ENCODE measurements at places on chromosomes 3 and 15. TPM values are rescaled to one million over a fixed set of nuclear protein-coding genes. Genes with fewer than 3 reads are reported as not detected.

GRCh38 chr3:6079561-6080179 is 781.2 kb upstream of the GRM7 start:
- no peaks in the 10 kb centered on the region for H3K4me1 ChIP-seq
- H3K36me3 ChIP-seq = no peaks in the 10 kb centered on the region
- no peaks in the 10 kb centered on the region for H3K27me3 ChIP-seq
- DNase-seq = no peak
- no peak overlapping the region for H3K4me3 ChIP-seq

DNA sequence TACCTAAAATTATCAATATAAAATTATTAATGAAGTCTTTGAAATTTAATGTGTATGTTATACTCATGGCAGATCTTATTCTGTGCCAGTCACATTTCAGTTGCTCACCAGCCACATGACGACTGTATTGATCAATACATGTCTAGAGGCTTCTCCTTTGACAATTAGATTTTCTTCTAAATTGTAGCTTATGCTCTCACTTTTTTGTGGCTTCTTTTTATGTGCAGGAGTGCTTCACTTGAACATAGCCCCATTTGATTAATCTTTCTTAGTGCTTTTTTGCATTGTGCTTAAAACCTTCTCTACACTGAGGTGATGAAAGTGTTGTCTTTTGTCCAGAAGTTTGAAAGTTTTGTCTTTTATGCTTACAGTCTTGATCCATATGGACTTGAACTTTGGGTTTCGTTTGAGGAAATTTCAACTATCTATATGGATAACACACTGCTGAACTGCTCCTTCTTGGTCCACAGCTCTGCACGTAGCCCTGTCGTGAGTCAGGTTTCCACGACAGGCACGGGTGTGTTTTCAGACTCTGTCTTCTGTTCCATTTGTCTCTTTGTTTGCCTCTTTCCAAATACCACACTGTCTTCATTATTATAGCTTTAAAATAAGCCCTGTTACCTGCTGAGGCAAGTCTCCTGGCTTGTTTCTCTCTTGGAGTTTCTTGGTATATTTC is 393.9 kb upstream of the CFAP20DC start:
- no peak overlapping the region for H3K4me3 ChIP-seq
- no peaks in the 10 kb centered on the region for H3K27me3 ChIP-seq
- no peak overlapping the region for H3K27ac ChIP-seq
- H3K4me1 ChIP-seq = no peaks in the 10 kb centered on the region

DNA sequence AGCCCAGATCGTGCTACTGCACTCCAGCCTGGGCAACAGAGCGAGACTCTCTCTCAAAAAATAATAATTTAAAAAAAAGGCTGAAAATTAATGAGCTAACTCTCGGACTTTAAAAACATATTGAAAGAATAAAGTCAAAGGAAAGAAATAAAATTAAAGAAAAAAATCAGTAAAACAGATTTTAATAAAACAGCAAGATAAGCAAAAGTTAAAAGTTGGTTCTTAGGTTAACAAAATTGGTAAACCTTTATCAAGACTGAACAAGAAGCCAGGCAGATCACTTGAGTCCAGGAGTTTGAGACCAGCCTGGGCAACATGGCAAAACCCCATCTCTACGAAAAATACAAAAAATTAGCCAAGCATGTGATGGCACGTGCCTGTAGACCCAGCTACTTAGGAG is 20.7 kb downstream of the TRPM7 start:
- no peak for DNase-seq
- H3K27ac ChIP-seq = no peak overlapping the region
- peaks cover 2% of the 10 kb centered on the region for H3K36me3 ChIP-seq
- no peaks in the 10 kb centered on the region for H3K27me3 ChIP-seq
- no peak overlapping the region for H3K4me3 ChIP-seq
- H3K4me1 ChIP-seq = no peaks in the 10 kb centered on the region

DNA sequence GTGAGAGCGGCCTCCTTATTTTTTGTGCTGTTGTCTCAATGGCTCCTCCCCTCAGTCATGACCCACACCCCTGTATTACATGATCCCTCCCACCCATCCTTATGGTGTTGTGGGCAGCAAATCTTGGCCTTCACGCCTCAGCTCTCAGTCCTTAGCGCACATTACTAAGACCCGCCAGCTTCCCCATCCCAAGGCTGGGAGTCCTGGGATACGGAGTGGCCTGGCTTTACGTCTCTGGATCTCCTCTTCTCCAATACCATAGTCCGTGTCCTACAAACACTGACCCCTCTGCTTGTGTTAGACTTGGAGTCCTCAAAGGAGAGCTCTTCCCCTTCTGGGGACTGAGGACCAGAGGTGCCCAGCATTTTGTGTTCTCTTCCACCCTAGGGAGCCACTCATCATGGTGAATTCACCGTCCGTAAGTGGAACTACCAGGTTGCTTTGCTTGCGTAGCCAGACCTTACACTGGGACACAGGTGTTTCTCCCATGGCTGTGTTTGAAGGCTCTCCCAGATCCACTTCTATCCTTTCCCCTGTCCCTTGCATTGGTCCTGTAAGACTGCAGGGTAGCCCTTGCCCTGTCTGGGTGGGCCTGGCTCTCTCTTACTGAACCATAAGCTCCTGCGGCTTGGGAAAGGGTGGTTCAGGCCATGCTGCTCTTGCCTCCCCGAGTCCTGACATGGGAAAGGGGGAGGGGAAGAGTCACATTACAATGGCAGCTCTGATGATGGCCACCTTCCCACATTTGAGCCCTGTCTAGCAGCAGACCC is 13.6 kb downstream of the GRM2 start:
- H3K36me3 ChIP-seq = no peaks in the 10 kb centered on the region
- H3K27me3 ChIP-seq = no peaks in the 10 kb centered on the region
- no peak overlapping the region for H3K4me3 ChIP-seq
- no peak overlapping the region for H3K27ac ChIP-seq
- H3K4me1 ChIP-seq = no peaks in the 10 kb centered on the region

GRCh38 chr3:64039981-64040733 is 16.9 kb upstream of the PSMD6 start:
- peaks cover 6% of the 10 kb centered on the region for H3K4me1 ChIP-seq
- no peak overlapping the region for H3K4me3 ChIP-seq
- DNase-seq = no peak
- H3K27me3 ChIP-seq = no peaks in the 10 kb centered on the region
- no peaks in the 10 kb centered on the region for H3K36me3 ChIP-seq
- H3K27ac ChIP-seq = no peak overlapping the region

- peaks cover 9% of the 10 kb centered on the region for H3K27me3 ChIP-seq
- H3K36me3 ChIP-seq = no peaks in the 10 kb centered on the region
- no peaks in the 10 kb centered on the region for H3K4me1 ChIP-seq
- H3K27ac ChIP-seq = no peak overlapping the region
Measured at GRCh38 chr3:24287755-24288450, 206.7 kb downstream of the THRB start.

GRCh38 chr3:96814651-96815567 is 515 bp downstream of the EPHA6 start:
- no peak overlapping the region for H3K4me3 ChIP-seq
- DNase-seq = no peak
- peaks cover 12% of the 10 kb centered on the region for H3K27me3 ChIP-seq
- no peaks in the 10 kb centered on the region for H3K36me3 ChIP-seq
- H3K4me1 ChIP-seq = peaks cover 3% of the 10 kb centered on the region

- H3K27me3 ChIP-seq = no peaks in the 10 kb centered on the region
- no peaks in the 10 kb centered on the region for H3K36me3 ChIP-seq
- no peak overlapping the region for H3K4me3 ChIP-seq
- DNase-seq = peak; percentile 14
- H3K4me1 ChIP-seq = no peaks in the 10 kb centered on the region
Measured at GRCh38 chr3:13308380-13308801, 111.7 kb downstream of the NUP210 start.

DNA sequence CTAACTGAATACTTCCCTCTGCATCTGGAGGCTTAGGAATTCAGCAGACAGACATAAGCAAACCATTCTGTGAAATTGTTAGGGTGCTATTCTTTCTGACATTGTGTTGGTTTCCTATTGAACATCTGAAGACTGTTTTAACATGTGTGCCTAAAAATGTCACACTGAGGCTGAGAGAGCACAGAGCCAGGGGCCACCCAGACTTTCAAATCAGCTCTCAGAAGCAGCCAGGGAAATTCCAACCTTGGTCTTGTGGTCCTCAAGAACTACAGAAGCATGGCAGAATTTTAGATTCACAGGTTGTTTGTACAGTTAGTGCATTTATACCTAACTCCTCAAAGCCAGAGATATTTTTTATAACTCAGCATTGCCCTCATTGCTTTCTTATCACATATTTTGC is 929.2 kb upstream of the CFAP20DC start:
- H3K27me3 ChIP-seq = no peaks in the 10 kb centered on the region
- DNase-seq = no peak
- no peaks in the 10 kb centered on the region for H3K36me3 ChIP-seq
- H3K4me3 ChIP-seq = no peak overlapping the region
- H3K27ac ChIP-seq = no peak overlapping the region

- H3K4me1 ChIP-seq = no peaks in the 10 kb centered on the region
- DNase-seq = no peak
- H3K36me3 ChIP-seq = no peaks in the 10 kb centered on the region
- no peaks in the 10 kb centered on the region for H3K27me3 ChIP-seq
- H3K27ac ChIP-seq = no peak overlapping the region
Measured at GRCh38 chr3:148147903-148148302, 549.8 kb upstream of the AGTR1 start.

DNA sequence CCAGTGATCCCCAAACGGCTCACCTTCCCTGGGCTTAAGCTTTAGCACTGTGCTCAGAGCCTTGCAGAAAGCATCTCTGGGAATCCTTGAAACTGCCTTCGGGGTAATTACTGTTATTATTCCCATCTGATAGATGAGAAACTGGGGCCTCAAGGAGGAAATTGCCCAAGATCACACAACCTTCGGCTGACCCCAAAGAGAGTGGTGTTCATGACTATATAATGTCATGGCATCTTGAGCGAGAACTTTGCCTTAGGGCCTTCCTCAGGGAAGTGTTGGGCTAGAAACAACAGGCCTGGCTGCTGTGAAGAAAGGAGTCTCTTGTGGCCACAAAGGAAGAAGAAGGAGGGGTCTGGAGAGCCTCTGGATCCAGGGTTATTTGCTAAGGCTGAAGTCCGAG is 388.7 kb upstream of the CFAP20DC start:
- DNase-seq = no peak
- H3K27ac ChIP-seq = no peak overlapping the region
- H3K36me3 ChIP-seq = no peaks in the 10 kb centered on the region
- H3K4me3 ChIP-seq = no peak overlapping the region
- H3K4me1 ChIP-seq = no peaks in the 10 kb centered on the region

The CCR9 gene
- not detected for total RNA-seq

The MEIS2 gene
- total RNA-seq = 30.9 TPM

The VIPR1 gene
- total RNA-seq = not detected

The THSD4 gene
- 0.99 TPM for total RNA-seq
